ENCODE measurements at places on chromosomes 4 and X.

DNA sequence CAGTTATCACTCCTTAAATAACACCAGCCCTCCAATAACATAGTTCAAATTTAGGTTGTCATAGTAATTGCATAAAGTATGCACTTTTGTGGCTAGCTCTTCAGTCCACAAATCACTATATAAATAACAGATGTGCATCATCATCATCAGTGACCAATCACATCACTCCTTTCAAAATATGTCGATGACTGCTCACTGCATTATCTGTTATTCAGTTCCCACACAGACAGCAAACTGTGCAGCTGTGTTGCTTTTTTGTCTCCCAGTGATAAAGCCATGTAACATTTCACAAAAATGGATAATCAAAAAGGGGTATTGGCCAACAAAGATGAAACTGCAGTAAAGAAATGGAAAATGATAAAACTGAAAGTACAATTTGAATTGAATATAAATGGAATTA, 205.4 kb downstream of the DCLK2 start:
- no peak for DNase-seq

- DNase-seq, result no peak
Observed at GRCh38 chr4:158778156-158778711, 9.4 kb downstream of the FNIP2 start.

DNA sequence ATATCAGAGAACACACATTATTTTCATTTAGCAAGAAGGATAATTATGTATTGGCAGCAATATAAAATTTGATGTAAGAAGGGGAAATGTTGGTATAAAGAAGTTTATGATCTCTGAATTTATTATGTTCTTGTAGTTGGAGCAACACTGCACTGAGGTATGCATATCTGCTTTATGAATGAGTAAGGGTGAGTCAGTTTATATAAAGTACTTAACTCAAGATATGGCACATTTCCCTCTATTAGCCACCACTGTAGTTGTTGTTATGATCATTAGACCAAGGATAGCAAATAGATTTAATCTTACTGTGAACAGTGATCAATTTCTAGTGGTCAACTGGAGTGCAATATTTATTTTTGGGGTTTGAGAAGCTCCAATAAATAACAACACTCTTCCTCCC, 66.6 kb downstream of the SNX25 start:
- no peak for DNase-seq

- no peak for DNase-seq
Observed at GRCh38 chr4:31220921-31221320, 500.8 kb downstream of the PCDH7 start.

DNA sequence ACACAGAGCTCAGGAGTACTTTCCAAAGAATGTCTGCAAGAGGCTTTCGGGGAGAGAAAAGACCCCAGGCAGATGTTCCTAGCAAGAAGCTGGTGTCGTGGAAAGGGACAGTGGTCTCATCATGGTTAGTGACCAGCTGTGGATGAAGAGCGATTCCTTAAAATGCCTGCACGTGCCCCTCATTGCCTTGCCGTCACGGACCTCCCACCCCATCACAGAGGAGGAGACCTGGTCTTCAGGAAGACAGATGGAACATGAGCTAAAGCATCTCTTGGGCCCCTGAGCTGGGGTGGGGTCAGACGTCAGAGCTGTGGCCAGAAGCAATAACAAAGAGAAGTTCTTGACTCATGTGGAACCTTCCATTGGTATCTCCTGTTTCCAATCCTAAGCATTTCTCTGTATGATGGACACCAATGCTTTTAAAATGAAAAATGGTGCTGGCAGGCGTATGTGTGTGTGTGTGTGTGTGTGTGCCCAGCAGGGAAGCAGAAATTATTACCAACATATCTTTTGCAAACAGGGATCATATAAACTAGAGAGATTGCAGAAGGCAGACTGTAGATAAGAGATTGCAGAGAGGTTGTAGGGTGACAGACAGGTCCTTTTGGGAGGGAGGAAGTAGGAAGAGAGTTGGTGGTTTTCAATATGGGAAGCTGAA, 25.2 kb upstream of the ASMTL start:
- DNase-seq, result no peak

- no peak for DNase-seq
Observed at GRCh38 chr4:154364066-154364845, 127.3 kb downstream of the DCHS2 start.

DNA sequence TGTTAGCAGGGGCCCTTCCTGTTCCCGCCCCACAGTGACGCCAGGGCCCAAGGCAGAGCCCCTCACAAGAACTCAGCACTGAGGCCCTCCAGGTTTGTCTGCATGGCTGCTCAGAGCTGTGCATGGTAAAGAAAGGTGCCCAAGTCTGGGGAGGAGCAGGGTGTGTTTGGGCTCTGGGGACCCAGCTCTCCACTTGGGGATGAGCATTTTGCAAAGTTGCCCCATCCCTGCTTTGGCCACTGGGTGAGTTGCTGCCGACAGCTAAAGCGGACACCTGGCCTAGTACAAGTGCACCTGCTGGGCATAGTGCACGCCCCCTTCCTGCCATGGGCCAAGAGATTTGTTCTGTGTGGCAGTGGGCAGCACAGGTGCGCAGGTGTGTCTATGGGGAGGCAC, 2.0 kb upstream of the MXD4 start:
- DNase-seq, result no peak

DNA sequence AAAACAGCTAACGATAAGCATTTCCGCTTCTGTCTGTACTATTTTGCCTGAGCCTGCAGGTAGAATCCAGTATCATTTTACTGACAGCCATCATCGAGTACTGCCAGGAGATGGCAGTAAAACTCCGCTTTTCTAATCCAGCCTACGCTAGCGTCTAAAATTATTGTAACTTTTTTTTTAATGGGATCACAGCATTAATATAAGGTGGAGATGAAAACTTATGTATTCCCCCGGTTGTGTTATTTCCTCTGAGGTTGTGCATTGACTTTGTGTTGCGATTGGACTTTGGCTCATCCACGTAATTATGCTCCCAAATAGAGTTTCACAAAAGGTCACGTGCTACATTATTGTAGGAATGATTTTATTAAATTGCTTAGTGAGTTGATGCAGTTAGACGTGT, 248.1 kb downstream of the C4orf33 start:
- no peak for DNase-seq

- DNase-seq, result no peak
Observed at GRCh38 chr4:15543537-15544247, 74.0 kb downstream of the CC2D2A start.

GRCh38 chr4:152591396-152591795, 55.5 kb upstream of the FBXW7 start:
- no peak for DNase-seq

GRCh38 chr4:128980816-128981326, 112.5 kb downstream of the SCLT1 start:
- no peak for DNase-seq

DNA sequence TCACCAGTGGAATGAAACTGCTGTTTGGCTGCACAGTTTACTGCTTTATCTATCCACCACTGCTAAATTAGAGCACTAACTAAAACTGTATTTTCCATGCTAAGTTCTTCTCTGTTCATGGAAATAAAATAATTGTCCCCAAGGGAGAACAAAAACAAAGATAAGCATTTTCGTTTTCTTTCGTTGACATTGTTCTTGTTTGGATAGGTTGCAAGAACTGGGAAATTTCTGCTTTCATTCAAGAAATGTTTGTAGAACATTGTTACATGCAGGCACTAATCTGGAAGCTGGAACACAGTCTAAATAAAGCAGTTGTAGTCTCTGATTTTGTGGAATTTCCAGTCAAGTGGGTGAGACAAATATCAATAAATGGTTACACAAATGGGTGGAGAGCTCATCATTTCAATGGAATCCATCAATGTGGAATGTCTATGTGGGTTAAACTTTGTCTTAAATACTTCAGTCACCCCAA, 5.8 kb upstream of the CXCL8 start:
- DNase-seq, result no peak

- no peak for DNase-seq
Observed at GRCh38 chr4:26842911-26843310, 17.7 kb upstream of the STIM2 start.

- DNase-seq, result no peak
Observed at GRCh38 chr4:153419673-153420278, 46.4 kb upstream of the TMEM131L start.

GRCh38 chrX:131025336-131025735, 32.8 kb upstream of the ARHGAP36 start:
- no peak for DNase-seq

DNA sequence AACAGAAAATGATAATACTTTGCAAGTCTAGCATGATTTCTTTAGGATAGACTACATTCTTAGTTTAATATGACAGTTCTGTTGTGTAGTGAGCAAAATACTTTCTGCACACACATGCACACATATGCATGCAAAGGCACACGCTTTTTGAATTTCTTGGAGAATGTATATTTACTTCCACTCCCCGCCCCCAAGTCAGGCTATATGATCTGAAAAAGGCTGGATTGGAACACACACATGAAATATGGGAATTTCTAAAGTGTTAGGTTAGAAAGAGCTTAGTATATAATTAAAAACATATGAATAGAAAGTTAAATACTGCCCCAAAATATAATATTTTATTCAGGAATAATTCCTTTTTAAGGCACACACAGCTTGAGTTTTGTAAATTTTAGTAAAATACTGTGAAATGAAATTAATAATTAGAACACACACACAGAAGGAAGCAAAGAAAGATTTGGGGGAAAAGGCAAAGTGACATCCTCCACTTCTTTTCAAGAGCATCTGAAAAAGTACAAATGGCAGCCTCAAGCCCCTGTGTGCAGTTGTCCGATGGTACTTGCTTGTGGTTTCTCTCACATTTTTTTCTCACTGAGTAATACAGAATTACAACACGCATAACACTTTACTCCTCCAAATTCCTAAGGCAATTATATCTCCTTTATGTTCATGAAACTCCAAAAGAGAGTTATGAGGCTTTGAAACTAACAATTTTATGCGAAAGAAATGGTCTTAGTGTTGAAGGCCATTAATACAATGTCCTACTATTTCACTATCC, 228.9 kb upstream of the ETNPPL start:
- DNase-seq, result no peak

DNA sequence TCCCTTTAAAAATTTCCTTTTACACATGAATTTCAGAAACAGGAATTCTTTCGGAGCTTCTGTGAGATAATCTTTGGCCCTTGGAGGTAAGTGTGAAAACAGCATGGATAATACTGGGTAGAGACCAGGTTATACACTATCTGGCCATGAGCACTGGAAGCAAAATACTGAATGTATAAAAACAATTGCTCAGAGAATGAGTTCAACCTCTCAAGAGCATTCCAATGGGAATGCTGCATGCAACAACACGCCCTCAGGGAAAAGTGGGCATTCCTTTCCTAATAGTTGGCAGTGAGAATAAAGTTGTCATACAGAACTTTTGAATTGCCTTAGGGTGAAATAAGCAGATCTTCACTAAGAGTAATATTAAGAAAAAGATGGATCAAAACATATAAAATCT, 574.8 kb upstream of the DIPK2B start:
- no peak for DNase-seq

GRCh38 chr4:101707596-101707995, 82.9 kb upstream of the BANK1 start:
- no peak for DNase-seq

- no peak for DNase-seq
Observed at GRCh38 chr4:13126976-13127910, 356.9 kb downstream of the RAB28 start.

- DNase-seq, result no peak
Observed at GRCh38 chrX:6299724-6300123, 71.1 kb upstream of the NLGN4X start.

GRCh38 chr4:113575401-113575800, 186.1 kb downstream of the CAMK2D start:
- no peak for DNase-seq

DNA sequence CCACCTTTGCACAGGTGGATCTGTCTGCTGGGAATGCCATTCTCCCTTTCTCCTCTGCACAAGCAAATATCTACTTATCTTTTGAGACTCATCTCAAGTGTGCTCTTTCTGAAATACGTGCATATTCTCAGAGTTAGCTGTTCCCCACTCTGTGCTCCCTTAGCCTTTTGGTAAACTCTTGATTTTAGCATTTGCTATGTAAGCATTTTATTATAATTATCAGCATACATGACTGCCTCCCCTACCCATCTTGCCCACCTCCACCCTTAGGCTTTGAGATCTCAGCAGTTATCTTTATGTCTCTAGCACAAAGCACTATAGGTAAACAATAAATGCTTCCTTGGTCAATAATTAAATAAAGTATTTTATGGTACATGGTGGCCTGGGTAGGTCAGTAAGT, 11.5 kb downstream of the DRP2 start:
- no peak for DNase-seq

- no peak for DNase-seq
Observed at GRCh38 chr4:15563871-15564270, 91.3 kb downstream of the FBXL5 start.

DNA sequence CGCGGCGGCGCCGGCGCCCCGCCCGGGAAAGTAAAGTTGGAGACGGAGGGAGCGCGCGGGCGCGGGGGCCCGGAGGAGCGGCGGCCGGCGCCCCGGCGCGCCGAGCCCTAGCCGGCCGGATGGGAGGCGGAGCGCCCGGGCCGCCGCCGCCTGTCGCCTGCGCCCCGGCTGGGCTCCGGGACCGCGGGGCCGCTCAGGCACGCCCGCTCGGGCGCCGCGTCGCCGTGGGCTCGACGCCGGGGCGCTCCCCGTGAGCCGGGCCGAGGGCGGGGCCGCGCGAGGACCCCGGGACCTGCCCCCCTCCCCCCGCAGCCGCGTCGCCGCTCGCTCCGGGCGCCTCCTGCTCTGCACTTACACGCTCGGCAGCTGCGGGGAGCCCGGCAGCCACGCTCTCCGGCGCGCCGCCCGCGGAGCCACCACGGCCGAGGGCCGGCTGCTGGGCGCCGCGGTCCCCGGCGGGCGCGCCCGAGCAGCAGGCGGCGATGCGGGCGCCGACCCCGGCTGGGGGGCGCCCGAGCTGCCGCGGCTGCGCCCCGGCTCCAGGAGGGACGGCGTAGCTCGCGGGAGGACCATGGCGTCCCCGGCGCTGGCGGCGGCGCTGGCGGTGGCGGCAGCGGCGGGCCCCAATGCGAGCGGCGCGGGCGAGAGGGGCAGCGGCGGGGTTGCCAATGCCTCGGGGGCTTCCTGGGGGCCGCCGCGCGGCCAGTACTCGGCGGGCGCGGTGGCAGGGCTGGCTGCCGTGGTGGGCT, at the start of gene ADRA2C:
ADRA2C (plus strand) TSS at position 350 of the 749 bp plus-strand sequence; CDS start at position 572, 222 bp downstream.
- DNase-seq, result no peak

- DNase-seq, result no peak
Observed at GRCh38 chrX:53330331-53330730, 48.9 kb upstream of the IQSEC2 start.

DNA sequence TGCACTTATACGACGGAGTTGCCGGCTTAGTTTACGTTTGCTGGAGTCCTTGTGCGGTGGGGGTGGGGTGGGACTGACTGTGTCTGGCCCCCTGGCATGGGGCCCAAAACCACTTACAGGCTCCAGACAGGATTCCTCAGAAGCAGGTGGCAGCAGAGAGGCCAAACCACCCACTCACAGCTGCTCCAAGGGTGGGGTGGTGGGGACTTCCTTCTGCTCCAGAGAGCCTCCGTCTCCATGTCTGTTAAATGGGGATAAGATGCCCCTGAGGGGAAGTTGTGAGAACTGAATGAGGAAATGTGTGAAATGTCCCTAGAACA, 36.7 kb downstream of the PSAPL1 start:
- peak; percentile 58 for DNase-seq

GRCh38 chrX:30373951-30374350, 64.8 kb upstream of the NR0B1 start:
- no peak for DNase-seq
